ENCODE measurements at places on chromosomes 2 and 18.

GRCh38 chr2:48332286-48332685 is 197.7 kb upstream of the STON1 start:
- peak; percentile 10 for DNase-seq

DNA sequence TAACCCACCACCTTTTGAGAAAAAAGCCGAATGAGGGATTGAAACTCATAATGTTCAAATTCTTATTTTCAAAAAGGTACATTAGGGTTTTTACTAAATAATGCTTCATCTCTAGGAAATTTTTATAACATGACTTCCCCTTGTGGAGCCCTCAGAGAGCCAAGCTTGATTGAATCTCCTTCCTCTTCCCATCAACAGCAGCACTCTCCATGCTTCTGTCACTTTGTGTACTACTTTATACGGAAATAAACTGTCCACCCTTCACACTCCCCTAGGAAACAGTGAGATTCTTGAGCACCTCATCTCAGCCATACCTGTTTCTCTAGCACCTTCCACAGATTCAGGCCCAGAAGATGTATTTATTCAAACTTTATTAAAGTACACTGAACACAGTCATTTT is 51.8 kb downstream of the TFPI start:
- no peak for DNase-seq

DNA sequence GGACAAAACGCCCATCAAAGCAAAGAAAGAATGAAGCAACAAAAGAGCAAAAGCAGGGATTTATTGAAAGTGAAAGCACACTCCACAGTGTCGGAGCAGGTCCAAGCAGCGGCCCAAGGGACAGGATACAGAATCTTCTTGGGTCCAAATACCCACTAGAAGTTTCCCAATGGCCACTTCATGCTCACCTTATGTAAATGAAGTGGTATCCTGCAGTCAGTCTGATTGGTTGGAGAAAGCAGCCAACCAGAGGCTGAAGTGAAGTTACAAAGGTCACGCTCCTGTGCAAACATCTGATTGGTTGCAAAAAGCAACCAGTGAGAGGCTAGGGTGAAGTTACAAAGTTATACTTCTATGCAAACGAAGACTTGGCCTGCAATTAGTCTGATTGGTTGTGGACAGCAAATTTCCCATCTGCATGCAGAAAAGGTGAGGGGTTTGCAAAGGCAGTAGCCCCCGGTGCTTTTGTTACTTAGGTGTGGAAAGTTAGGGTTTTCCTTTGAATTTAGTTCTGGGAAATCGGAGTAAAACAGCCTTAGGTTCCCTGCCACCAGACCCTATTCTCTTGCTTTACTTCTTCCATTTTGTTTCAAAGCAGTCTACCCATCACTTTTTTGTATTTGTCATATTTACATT is 12.9 kb downstream of the DUSP19 start:
- no peak for DNase-seq

GRCh38 chr18:21741562-21742314 is 1.1 kb downstream of the MIB1 start:
- no peak for DNase-seq

GRCh38 chr2:106269591-106270291 is 75.6 kb upstream of the UXS1 start:
- DNase-seq: no peak

DNA sequence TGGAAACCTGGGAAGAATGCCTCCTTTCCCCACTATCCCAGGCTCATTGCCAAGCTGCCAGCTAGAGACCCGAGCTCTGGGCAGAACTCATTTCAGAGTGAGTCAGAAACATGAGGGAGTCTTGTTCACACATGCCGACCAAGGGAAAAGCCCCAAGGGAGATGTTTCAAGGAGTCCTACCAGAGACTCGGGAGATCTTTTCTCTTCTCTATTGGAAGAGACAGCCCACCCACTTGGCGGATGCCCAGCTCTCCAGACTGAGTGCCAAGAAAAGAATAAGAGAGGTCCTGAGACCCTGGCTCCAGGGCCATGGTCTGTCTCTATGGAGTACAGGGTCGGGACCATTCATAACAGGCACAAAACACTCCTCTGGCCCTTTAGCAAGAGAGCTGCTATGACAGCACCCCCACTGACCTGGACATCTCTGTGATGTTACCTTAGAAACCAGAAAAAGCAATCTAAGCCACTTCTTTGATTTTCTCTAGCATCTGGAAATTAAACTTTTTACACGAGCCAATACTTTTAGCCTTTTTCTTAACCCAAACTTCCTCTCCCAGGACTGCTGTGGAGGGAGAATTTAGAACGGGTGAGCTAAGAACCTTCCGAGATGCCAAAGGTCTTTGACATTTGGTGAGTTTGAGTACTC is 18.5 kb upstream of the IGFBP5 start:
- DNase-seq: no peak

DNA sequence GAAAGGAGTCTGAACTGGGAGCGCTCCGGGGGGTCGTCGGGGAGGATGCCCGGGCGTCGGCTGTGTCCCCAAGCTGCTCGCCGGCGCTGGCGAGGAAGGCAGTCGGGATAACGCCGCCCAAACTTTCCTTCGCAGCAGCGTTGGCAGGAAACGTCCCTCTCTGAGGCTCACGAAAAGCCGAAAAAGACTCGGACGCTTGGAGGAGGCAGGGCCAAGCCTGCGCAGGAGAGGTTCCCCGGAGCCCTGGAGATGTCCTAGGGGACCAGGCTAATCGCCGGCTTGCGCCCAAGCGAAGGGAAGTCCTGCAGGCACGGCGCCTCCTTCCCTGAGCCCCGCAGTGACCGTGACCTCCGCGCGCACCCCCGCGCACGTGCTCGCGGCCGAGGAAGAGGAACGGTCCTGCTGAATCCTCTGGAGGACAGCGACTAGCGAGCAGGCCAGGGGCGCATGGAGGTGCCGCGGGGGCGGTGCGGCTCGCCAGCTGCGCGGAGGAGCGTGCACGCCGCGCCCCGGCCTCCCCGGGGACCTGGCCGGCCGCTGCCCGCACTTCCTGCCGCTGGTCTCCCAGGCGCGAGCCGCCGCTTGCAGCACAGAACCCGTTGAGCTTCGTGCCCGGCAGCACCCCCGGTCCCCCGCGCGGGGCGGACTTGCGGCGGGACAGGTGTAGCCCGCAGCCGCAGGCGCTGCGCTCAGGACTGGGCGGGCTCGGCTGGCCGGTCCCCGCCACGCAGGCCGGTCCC is at the start of gene SH3RF3:
SH3RF3 (plus strand) TSS at position 590 of the 740 bp plus-strand sequence.
- DNase-seq: peak; percentile 57

GRCh38 chr2:106996171-106996769 is 110.3 kb upstream of the ST6GAL2 start:
- DNase-seq: no peak

DNA sequence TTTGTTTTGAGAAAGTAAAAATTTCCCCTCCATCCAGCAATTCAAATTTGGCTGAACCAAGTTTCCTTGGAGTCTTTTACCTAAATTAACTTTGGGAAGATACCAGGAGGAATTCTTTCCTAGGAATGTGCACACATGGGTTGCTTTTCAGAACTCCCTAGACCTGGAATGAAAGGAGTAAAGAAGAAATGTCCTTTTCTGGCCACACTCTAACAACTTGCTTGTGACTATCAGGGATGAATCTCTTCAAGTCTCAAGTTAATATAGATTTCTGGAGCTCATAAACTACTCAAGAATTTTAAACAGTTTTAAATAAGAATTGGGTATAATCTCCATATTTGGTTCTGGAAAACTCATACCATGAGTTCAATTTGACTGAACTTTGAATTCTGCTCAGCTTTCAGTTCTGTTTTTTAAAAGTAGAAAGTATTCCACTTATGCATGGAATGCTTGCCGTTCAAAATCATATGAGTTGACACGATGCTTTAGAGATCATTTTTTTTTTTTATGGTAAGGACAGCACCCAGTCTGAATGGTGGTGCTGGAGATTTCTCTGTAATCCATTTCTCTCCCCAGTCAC is 7.7 kb downstream of the RASGRP3 start:
- no peak for DNase-seq
